ENCODE measurements at places on chromosomes 12 and 14.

DNA sequence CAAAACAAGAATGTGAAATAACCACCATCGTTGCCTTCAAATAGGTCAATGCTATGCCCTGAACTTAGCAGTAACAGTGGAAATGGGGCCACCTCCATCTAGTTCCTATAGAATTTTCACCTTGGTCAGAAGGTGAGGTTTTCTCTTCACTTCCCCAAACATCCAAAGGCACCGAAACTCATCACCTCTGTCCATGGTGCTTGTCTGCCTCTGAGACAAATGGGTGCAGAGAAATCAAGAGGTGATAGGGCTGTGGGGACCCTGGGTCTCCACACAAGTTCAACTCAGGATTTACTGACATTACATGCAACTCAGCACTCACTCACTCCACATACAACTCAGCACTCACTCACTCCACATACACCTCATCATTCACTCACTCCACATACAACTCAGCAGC lies 26.2 kb upstream of the TMEM132C start:
- DNase-seq: no peak

DNA sequence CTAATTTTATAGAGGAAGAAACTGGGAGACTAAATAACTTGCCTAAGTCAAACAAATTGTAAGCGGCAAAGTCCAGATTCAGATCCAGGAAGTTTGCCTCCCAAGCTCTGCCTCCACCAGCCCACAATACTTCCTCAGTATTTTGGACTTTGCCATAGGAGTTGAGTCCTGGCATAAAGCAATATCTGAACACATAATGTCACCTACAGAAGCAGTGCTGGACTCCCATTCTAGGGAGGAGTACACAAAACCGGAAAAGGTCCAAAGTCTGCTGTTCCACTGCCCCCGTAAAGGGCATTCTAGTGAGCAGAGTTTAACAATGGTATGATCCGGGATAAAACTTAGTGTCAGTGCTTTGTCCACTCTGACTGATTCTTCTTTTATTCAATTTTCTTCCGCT lies 340.5 kb downstream of the FUT8 start:
- DNase-seq: no peak

GRCh38 chr14:32399920-32400319 lies 70.8 kb downstream of the AKAP6 start:
- DNase-seq: no peak

- DNase-seq: no peak
These were observed 690.7 kb upstream of the TBX3 start for GRCh38 chr12:115374480-115375185.

DNA sequence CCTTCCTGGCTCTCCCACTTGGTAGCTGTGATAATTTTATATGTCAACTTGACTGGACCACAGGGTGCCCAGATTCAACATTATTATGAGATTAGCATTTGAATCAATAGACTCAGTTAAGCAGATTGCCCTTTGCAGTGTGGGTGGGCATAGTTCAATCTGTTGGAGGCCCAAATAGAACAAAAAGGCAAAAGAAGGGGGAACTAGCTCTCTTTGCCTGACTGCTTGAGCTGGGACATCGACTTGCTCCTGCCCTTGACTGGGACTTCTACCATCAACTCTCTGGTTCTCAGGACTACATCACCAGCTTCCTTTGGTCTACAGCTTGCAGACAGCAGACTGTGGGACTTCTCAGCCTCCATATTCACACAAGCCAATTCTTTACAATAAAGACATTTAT lies 1189.2 kb downstream of the BCL11B start:
- no peak for DNase-seq

DNA sequence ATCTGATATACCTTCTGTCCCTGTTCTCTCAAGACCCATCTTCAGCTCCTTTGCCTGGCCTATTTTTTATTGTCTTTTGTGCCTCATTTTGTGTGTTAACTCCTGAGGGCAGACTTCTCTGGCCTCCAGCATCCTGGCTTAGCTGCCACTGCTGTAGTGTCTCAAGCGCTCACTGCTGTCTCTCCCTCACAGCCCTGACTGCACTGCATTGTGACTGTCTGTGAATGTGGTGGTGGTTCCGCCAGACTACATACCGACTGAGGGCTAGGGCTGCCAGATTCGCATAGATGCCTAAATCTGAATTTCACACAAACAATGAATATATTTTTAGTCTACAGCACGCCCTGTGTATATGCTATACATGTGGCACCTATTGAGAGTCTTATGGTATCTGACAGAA lies 1088.9 kb upstream of the TMEM132C start:
- DNase-seq: no peak

DNA sequence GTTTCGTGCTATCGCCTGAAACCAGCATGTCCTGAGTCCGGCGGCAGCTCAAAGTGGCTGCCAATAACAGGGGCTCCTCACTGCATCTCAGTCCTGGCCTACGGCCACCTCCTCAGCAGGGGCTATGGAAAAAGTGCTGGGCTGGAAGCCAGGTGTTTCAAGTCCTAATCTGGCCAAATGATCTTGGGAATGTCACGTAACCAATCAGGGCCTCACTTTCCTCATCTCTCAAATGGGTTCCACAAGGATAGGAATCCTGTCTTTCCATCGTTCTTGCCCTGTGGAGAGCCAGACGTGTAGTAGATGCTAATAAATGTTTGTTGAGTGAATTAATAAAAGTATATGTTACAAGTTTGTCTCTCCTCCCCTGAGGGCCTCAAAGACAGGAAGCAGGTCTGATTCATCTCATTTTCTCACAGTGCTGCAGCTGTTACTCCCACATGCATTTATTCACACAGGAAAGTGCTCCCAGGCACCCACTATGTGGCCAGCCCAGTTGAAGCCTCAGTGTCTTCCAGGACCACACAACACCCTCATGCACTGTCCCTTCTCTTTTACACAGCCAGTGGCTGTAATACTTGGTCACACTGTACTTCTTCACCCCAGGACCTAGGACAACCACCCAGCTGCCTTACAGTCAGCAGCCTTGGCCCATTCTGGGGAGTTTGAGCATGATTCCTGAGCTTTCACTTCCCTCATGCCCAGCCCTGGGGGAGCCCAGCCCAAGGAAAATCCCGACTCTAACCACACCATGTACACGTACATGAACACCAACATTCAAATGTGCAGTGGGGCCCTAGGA lies 5.0 kb downstream of the CMKLR1 start:
- peak; percentile 87 for DNase-seq

DNA sequence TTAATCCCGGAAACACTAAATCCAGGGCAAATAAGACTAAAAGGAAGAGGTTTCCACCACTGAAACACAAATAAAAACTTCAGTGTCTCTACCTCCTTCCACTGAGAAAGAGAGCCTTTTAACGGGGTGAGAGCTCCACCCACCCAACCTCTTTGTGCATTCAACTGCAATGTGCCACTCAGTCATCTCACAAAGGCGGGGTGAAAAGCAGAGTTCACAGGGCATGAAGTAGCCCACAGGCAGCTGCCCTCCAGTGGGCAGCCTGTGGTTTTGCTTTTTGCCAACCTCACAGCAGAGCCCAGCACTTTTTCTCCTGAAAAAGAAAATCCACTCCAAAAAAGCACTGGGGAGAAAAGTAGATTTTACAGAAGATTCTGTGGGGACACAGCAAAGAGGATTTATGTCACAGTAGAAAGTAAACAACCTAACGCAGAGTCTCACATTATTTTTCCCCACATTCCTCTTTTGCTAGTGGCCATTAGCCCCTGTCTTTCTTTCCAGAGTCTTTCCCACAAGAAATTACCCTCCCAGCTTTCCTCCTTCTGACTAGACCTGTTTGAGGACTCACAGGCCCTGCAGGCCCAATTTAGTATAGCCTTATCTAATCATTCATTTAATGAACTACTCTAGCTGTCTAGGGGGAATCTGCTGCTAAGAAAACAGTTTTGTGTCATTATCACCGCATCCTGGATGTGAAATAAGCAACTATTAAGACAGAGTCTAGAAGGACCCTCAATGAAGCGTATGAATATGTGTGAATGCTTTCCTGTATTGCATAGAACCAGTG lies 753.8 kb upstream of the FOXG1 start:
- no peak for DNase-seq

- DNase-seq: no peak
These were observed 3.8 kb downstream of the COPZ1 start for GRCh38 chr12:54328595-54329337.

DNA sequence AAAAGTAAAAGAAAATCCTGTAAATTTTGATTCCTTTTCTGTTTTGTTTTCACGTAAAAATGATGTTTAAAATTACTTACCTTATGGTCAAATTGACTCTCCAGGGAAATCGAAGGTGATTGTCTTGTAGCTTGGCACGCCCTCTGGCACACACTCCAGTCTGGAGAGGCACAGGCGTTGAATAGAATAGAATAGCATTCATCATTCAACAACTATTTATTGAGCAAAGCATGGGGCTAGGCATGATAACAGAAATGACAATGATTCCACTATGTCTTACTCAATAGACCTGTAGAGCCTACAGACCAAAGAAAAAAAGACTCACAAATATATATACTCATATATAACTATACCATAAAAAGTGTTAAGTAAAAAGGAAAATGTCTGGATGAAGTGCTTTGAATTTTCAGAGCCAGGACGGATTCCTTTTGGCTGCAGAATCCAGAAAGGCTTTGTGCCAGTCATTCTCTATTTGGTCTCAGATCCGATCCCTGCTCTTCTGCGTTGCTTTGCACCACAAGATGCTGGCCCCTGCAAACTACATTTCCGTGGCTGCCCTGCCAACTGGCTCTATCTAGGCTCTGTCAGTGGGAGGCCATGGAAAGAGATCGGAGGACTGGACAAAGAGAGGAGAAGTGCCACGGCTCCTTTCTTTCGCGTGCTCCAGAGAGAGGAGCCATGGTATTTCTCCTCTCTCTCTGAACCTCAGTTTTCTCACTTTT lies 231.8 kb downstream of the CRADD start:
- DNase-seq: peak; percentile 79

DNA sequence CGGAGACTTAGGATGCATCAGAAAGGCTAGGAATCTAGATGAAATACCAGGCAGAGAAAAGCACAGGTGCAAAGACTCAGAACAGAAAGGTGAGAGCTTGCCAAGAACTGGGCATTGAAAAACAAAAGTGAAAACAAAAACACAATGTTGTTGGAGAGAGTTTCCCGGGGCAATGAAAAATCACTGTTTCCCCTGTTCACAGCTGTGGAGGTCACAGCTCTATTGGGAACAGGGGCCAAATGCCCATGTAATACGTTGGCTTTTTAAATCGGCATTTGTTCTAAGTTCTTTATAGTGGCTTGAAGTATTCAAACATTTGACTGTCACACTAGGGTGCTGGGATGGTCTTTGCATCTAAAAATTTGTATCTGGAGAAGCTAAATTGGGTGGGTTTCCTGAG lies 108.3 kb downstream of the SLC15A4 start:
- DNase-seq: no peak

DNA sequence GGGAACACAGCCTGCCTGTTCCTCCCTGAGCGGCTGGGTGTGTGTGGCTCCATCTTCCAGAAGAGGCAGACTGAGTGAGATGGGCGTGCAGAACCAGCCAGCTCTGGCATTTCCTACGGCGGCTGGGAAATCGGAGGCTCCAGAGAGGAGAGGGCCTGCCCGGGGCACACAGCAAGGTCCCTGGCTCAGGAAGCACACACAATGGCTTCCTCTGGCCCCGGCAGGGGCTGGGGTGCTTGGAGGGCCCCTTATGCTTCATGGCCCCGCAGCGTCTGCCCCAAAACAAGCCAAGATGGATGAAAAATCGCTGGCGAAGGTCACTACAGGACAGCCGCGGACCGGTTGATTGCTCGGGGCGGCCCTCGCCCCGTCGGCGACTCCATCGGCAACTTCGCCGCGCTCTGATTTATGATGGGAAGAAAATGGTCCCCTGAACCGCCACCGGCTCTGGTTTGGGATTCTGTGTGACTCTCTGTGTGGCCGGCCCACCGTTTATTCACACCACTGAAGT lies 191.5 kb upstream of the C14orf180 start:
- no peak for DNase-seq

DNA sequence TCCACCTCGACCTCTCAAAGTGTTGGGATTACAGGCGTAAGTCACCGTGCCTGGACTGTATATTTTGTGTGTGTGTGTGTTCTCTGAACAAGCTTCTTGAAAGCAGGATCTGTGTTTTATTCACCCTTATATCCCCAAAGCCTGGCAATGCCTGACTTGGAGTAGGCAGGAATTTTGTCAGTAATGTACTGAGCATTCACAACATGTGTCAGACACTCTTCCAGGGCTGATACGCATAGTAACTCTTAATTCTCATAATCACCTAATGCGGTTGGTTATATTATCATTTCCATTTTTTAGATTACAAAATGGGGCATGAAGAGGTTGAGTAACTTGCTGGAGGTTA lies 50.4 kb upstream of the PLEKHG3 start:
- no peak for DNase-seq

- no peak for DNase-seq
These were observed 39.4 kb upstream of the CSRNP2 start for GRCh38 chr12:51122844-51123243.

GRCh38 chr12:5907807-5908206 lies 37.3 kb downstream of the ANO2 start:
- no peak for DNase-seq

- DNase-seq: peak; percentile 92
These were observed 42.9 kb downstream of the TRIP11 start for GRCh38 chr14:91996948-91997371.

DNA sequence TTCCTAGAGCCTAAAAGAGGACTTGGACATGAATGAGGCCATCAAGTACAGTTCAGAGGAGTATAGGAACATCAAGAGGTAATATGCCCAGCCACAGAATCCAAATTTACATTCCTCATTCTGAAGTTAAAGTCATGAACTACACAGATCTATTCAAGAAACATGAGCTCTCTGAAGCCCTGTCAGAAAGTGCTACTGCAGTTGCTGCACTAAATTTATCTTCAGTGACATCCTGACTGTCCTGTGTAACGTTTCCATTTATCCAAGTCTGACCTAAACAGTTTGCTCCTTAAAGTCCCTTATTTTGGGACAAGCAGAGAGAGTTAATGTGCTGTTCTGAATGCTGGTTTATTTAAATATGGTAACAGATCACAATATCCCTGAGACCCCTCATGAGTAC lies 28.2 kb downstream of the NEK9 start:
- no peak for DNase-seq

DNA sequence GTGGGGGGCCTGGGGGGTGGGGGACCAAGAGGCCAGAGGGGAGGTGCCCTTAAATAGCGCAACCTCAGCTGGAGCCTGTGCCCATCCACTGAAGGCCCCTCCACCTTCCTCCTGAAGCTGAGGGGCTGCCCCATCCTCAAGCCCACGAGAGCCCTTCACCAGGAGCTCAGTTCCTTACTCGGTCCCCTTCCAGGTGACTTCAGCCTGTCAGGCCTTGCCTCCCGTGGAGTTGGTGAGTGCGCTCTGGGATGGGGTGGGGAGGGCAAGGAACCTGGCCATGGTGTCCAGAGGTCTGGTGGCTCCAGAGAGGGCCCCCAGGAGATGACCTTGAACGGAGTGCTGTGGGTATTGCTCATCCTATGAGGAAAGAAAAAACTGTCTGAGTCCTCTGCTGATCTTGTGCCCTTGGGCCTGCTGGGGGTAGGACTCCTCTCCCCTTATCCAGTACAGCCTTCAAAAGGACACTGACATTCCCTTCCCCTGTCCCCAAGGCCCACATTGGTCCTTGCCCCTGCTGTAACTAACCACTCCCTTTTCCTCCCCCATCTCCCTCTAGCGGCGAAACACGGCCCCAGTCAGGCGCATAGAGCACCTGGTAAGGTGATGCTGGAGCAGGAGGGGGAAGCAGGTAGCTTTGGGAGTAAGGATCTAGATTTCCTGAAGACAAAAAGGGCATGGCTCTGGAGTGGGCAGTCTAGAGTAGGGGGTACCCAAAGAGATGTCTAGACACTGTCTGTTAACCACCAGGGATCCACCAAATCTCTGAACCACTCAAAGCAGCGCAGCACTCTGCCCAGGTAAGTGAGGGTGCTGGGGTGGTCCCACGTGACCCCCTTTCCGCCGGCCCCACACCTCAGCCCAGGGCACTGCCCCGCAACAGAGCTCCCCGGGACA lies 3.6 kb downstream of the TNS2 start:
- peak; percentile 63 for DNase-seq

All from GM23248 (cell line).